ENCODE measurements at places on chromosomes 2 and 18.
A peak's percentile ranks its signal among the peaks of the same experiment; 100 is the strongest.

DNA sequence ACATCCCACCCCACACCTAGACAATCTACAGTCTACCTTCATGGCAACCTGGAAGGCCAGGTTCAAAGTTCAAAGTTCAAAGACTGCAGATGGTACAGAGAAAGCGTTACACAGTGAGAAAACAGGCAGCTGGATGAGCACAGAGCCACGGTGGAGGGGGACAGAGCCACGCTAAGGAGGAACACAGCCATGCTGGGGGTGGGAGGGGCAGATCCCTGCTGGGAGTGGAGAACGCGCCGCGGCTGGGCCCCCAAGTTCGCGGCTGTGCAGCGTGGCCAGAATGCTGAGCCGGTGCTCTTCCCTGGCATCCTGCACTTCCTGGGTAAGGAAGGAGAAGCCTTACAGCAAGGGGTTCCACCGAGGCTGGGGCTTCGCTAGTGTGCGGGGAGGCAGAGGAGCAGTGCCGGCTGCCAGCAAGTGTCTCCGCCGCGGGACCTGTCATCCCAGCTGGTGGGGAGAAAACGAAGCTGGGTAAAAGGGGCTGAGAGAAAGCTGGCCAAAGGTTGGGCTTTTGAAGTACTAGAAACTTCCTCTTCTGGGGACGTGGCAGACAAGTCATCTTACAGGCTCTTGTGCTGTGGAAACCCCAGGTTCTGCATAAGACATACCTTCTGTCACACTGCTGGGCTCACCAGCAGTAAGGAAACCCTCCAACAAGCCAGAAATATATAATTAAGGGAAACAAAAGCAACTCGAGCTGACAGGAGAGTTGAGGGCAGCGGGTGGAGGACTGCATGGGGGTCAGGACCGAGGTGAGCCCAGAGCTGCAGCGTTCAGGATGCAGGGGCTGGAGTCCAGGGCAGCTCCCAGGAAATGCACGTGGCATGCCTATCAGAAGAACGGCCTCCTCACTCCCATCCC is 115.5 kb downstream of the HDAC4 start:
- no peak for DNase-seq

- DNase-seq = no peak
Measured at GRCh38 chr2:241211276-241211675, 22.8 kb downstream of the ANO7 start.

DNA sequence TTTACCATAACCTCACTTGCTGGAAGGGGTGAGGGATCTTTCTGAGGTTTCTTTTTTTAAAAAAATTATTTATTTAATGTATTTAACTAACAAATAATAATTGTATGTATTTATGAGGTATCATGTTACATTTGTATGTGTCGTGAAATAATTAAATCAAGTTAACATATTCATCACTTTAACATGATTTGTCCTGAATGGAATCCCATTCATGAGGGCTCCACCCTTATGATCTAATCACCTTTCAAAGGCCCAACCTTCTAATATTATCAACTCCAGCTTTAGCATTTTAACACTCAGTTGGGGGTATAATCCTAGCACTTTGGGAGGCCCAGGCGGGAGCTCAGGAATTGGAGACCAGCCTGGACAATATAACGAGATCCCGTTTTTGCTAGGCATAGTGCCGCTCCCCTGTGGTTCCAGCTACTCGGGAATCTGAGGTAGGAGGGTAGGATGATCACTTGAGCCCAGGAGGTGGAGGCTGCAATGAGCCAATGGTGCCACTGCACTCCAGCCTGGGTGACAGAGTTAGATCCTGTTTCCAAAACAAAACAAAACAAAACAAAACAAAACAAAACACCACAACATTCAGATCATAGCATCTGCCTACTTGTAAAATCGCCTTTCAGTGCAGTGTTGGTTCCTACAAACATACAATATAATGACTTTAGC is 1.1 kb upstream of the TAF4B start:
- DNase-seq = no peak

- no peak for DNase-seq
Measured at GRCh38 chr18:31783059-31783458, 22.4 kb upstream of the SLC25A52 start.

- DNase-seq = no peak
Measured at GRCh38 chr18:35436076-35436649, 59.0 kb upstream of the ZNF396 start.

DNA sequence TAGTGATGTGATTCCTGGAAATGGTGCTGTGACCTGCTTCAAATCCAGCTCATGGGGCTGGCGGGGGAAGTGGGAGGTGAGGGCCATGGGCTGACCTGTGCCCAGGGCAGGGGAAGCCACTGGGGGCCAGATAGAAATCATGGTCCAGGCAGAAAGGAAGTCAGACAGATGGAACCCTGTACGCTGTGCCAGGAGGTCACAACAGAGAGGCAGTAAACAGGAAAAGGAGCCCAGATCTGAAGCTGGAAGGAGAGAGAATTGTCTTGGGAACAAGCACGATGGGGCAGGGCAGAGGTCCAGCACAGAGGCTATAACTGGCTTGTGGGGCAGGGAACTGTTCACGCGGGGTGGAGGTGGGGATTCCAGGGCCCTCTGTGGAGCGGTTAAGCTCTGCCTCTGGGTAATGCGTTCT is 76.0 kb downstream of the RNF144A start:
- peak; percentile 26 for DNase-seq

- DNase-seq = no peak
Measured at GRCh38 chr2:152098496-152099366, at the start of gene CACNB4. TSS of gene CACNB4 (minus strand) at chr2:152099044.

GRCh38 chr2:237819231-237819630 is 20.7 kb downstream of the RBM44 start:
- no peak for DNase-seq

- peak; percentile 32 for DNase-seq
Measured at GRCh38 chr2:234533626-234534025, 36.7 kb upstream of the ARL4C start.

- no peak for DNase-seq
Measured at GRCh38 chr2:205806143-205806905, 124.0 kb downstream of the NRP2 start.

GRCh38 chr2:164542581-164543021 is 78.7 kb downstream of the GRB14 start:
- DNase-seq = no peak

- no peak for DNase-seq
Measured at GRCh38 chr18:62632788-62633455, 82.4 kb upstream of the PHLPP1 start.

- no peak for DNase-seq
Measured at GRCh38 chr2:34705551-34706247, 1106.6 kb upstream of the FAM98A start.

GRCh38 chr2:68225119-68225632 is 27.2 kb downstream of the PPP3R1 start:
- DNase-seq = no peak

GRCh38 chr2:45469314-45470099 is 141.6 kb downstream of the SRBD1 start:
- no peak for DNase-seq

DNA sequence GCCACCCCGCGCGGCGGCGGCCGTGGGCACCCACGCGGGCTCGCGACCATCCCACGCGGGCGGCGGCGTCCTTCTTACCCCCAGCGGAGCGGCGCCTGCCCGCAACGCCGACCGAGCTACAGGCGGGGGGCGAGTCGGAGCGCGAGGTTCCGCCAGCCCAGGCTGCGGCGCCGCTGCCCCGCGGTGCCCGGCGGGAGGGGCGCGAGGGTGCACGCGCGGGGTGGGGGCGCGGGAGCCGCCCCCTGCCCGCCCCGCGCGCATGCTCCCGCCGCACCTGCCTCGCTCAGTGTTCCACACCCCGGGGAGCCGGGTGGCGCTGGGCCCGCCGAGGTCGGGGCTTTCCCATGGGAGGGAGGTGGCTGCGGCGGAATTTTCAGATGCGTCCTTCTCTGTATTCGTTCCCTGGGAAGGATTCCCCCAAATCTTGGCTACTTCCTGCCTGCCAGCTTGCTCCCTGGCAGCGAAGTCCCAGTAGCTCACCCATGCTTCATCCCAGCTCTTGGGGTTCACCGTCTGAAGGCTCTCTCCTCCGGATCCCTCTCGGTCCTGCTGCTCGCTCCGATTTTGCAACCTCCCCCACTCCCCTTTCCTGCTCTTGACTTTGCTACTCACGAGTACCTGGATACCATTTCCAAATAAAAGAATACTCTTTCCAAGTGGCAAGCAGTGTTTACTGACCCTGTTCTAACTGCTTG is at the start of gene L3MBTL4:
Gene L3MBTL4, minus strand, starts transcription at position 189 of the 695 bp plus-strand sequence. CDS start 103,286 bp downstream, outside the sequence.
- DNase-seq = peak; percentile 52

DNA sequence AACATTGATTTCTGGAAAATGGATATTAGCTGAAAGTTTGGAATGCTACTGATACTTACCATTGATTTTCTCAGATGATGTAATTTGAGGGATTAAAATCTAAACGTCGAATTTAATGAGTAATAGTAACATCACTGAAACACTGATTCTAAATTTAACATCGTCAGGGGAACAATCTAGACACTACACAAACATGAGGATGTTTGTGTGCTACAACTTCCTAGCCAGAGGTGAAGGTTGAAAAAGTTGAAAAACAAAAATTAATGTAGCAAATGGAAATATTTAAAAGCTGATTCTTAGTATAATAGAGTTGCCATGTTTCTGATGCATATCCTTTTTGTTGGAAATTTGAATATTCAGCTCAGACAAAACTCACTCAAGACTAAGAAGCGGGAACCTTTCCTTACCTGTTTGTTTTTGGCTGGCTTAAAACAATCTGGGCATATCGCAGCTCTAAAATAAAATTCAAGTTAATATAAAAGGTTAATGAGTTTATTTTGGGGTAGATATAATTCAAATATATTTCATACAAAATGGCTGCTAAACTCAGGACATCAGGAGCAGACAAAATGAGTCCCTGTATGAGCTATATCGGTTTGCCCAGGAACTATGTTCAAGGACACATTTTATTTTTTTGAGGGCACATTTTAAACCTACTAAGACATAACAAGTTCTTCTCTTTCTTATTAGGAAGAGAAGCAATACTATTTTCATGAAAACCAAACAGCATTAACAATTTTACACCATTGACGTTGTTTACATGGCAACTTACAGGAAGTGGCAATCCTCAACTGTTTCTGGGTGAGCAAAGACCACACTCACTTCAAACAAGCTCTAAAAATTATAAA is 52.6 kb upstream of the PEX13 start:
- no peak for DNase-seq

GRCh38 chr18:46939998-46940571 is 22.7 kb downstream of the KATNAL2 start:
- no peak for DNase-seq

DNA sequence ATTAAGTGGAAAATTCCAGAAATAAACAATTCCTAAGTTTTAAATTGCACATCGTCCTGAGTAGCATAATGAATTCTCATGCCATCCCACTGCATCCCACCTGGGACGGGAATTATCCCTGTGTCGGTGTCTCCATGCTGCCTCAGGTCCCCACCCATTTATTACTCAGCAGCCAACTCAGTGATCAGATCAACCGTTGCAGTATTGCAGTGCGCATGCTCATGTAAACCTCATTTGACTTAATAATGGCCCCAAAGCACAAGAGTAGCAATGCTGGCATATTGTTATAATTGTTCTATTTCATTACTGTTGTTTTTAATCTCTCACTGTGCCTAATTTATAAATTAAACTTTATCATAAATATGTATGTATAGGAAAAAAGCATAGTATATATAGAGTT is 214.4 kb downstream of the METTL4 start:
- no peak for DNase-seq

DNA sequence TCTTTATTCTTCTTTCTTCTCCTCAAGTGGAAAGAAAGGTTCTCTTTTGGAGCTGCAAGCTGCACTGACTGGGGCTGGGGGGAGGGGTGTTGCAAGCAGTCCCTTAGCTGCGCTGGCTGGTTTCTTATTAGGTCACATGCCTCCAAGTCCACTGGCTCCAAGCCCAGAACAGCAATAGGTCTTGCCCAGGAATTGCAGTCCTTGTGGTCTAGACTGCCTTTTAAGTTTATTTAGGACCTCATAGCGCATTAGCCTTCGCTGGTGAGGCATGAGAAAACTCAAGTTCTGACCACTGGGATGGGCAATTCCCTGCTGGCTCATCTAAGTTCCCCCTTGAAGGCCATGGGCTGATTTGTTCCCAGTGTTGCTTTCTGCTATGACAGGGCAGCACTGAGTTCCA is 138.6 kb upstream of the SCN7A start:
- DNase-seq = no peak

GRCh38 chr18:9743200-9744016 is 35.3 kb downstream of the RAB31 start:
- DNase-seq = no peak

- DNase-seq = no peak
Measured at GRCh38 chr2:35220461-35220860, 1135.1 kb upstream of the CRIM1 start.

GRCh38 chr2:134690629-134691215 is 28.1 kb downstream of the TMEM163 start:
- DNase-seq = no peak

GRCh38 chr2:152632736-152633135 is 84.5 kb downstream of the PRPF40A start:
- no peak for DNase-seq

GRCh38 chr2:25202275-25202674 is 33.9 kb upstream of the POMC start:
- no peak for DNase-seq

DNA sequence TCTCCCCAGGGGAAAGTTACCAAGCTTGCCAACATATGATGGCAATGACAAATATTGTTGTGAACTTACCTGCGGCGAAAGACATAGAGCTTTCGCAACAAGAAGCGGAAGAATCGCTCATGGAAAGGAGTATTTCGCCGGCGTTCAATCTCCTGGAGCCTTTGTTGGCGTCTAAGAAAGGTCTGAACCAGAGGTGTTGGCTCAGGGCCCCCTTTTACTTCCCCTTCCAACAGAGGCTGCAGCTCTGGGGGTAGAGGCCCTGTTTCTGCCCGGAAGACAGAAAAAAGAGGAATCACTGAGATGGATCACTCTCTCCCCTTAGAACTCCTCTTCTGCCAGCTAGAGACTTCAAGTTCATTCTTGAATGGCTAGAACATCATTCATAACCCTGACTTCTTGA is 10.8 kb downstream of the GGCX start:
- no peak for DNase-seq

DNA sequence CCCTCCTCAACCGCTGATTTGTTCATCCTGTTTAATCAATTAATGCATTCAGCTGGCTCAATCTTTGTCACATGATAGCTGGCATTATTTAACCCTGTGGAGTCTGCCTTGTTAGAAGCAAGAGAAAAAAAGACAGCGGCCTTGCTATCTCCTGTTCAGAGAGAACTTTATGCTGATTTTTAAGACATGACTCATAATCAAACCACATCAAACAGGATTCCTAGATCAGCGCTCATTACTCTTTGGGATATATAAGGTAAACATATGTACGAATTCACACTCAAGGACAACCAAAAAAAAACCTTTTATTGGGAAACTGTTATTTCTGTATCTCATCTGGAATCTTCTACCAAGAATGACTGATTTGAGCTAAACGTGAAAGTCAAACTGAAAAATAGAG is 195.1 kb downstream of the C1D start:
- no peak for DNase-seq
